AML-193 (cell line): ENCODE measurements at places on chromosomes 4 and X.

GRCh38 chrX:110008011-110008635 is 5.2 kb downstream of the TMEM164 start:
- DNase-seq: no peak

DNA sequence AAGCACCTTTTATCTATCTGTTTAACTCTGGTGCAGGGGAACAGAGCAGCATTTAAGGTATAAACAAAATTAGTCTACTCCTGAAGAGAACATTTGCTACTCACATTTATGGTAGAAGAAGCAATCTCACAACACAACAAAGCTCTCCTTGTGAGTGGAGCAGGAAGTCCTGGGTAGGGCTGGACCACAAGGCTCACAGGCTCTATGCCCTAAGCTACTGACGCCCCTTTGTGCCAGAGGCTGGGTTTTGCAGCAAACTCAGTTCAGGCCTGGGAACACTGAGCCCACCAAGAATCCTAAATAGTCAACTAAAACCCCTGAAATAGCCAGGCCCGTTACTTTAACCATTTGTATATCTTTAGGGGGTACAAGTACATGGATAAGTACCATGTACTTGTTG is 4.7 kb upstream of the ZXDB start:
- DNase-seq: no peak

DNA sequence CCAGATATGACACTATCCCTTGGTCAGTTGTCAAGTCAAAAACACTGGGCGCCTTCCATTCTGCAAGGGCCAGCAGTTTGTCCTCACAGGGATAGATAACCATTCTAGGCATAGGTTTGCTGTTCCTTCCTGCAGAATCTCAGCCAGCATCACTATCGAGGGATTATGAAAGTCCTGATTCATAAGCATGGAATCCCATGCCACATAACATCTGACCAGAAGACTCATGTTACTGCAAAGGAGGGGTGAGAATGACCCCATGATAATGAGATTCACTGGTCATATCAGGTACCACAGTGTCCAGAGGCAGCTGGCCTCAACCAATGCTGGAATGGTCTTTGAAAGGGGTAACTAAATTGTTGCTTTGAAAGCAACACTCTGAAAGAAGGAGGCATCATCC is 84.7 kb downstream of the OTC start:
- DNase-seq: no peak

GRCh38 chrX:41868392-41868977 is 54.9 kb downstream of the CASK start:
- DNase-seq: no peak

DNA sequence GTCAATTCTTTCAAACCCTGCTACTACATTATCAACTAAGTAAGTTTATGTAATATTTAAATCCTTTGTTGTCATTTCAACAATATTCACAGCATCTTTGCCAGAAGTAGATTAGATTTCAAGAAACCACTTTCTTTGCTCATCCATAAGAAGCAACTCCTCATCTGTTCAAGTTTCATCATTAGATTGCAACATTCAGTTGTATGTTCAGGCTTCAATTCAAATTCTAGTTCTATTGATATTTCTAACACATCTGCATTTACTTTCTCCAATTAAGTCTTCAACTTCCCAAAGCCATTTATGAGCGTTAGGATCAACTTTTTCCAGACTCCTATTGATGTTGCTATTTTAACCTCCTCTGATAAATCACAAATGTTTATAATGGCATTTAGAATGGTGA is 66.1 kb downstream of the BMP3 start:
- no peak for DNase-seq

GRCh38 chr4:85362550-85362949 is 112.4 kb upstream of the ARHGAP24 start:
- no peak for DNase-seq

GRCh38 chrX:49102190-49102589 is 21.3 kb downstream of the GPKOW start:
- DNase-seq: no peak

DNA sequence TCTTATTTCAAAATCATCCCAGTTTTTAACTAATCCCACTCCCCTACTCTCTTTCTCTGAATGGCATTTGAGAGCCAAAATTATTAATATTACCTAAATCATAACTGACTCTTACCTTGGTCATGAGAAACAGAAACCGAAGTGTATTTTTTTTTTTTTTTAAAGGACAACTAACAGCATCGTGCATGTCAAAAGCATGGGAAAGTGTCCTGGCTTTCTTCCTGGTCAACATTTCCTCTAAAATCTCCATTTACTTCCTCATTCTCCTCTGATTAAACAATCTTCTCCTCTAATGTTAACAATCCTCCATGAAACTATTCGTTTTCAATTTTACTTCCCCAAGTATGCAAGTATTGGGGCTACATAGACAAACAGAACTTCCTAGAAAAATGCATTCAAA is 2.1 kb upstream of the STS start:
- DNase-seq: no peak

DNA sequence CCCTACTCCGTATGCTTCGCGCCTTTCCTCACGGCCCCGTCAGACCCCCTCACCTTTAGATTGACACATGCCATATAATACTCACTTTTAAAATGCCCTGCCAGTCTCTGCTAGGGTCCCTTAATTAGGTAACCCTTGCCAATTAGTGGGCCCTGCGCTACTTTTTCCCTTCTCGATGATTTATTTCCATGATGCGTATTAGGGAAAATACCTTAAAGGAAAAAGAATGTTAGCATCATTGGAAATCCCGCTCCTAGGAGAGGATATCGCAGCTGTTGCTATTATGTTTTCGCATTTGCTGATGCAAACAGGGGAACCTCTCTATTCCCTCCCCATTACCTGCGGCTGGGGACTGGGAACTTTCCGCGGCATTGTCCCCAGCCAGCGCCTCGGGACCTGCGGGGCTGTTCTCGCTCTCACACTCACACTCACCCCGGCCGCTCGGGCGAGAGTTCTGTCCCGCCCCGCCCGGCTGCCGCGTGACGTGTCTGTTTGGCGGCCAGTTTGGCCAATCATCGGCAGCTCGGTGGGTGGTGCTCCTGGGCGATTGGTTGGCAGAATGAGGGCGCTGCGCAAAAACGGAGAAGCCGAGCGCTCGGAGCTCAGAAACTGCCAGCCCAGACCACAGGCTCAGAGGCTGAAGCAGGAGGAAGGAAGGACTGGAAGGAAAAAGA is at the start of gene PCDH10:
Gene PCDH10 (plus strand): TSS at position 605 of the 674 bp plus-strand sequence. CDS start 847 bp downstream, outside the sequence.
- no peak for DNase-seq

GRCh38 chrX:133638285-133638684 is 223.0 kb upstream of the GPC4 start:
- DNase-seq: no peak

DNA sequence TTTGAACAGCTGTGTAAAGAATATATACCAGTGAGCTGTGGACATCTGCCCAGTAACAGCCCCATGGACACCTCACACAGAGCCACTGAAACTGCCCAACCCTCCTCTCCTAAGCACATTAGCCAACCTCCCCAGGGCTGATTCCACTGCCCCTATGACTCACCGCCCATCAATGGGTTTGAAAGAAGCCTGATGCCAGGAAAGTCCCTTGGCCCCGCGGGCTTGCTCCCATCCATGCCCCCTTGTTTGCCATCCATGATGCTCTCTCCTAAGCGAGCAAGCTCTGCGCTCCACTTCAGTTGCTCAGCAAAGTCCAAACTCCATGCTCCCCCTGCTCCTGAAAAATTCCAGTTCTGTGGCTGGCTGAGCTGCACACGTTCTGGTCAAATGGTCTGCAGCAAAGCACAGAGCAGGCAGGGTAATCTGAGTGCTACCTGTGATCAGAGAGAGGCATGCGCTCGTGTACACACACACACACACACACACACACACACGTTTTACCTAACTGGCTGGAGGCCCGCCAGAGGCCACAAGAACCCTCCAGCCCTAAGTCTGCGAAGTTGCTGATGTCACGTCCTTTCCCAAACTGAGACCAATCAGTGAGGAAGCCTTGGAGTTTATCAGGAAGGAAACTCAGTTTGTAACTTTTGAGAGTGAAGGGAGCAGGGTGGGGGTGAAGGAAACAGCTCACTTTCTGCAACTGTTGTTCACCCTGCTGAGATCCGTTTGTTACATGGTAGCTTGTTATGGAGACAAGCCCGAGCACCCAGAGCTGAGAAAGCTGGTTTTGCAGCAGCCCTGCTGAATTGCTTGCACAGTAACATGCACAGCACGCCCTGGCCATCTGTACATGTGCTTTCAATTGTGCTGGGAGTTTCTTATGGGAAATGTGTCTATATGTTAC is at the start of gene ASB9:
Gene ASB9 (minus strand): TSS at position 466 of the 904 bp plus-strand sequence. CDS start 209 bp downstream, at position 257.
- peak; percentile 55 for DNase-seq

DNA sequence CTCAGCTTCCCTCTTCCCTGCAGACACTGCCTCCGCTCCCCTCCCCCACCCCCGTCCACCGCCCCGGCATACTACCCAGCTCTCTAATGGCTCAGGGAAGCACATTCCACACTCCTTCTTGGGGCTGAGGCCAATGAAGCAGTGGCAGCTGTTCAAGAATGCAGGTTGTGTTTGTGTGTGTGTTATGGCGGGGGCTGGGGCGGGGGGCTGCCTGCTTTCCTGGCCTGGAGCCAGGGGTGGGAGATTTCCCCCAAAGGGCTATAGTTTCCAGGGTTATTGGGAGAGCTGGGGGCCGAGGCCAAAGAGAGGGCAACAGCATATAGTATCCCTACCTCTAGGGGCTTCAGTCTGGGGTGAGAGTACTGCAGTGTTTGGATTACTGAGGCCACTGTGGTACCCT is 149.4 kb downstream of the EFNB1 start:
- DNase-seq: no peak

- no peak for DNase-seq
Observed at GRCh38 chrX:153818571-153819383, 11.6 kb downstream of the PDZD4 start.

- no peak for DNase-seq
Observed at GRCh38 chr4:76309939-76310550, 3.5 kb downstream of the STBD1 start.

DNA sequence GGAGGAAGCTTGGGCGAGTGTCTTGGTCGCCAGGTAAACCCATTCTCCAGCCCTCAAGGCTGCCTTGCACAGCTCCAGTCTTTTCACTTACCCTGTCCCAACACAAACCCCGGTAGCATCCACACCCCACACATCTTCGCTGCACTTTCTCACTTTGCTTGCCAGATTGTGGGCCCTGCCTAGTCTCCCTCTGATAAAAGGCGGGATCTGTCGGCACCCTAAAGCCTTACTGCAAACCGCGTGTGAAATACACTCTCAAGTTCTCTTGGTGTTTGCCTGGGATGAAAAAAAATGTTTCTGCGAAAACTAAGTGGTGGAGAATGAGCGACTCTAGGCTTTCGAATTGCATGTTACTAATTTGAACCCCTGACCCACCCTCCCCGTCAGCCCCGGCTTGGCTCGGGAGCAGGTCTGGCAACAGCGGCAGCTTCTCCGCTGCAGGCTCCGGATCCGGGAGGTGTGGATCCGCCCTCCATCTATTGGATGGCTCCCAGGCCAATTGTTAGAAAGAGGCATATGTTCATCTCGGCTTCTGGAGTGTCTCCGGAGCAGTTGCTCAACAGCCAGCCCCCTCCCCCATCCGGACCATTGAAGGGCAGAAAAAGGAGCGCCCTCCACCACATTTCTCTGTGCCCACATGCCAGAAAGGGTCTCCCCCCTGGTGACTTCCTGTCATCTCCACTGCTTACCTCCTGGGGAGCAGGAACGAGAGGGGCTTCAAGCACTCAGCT is 3.0 kb upstream of the CITED1 start:
- DNase-seq: no peak

DNA sequence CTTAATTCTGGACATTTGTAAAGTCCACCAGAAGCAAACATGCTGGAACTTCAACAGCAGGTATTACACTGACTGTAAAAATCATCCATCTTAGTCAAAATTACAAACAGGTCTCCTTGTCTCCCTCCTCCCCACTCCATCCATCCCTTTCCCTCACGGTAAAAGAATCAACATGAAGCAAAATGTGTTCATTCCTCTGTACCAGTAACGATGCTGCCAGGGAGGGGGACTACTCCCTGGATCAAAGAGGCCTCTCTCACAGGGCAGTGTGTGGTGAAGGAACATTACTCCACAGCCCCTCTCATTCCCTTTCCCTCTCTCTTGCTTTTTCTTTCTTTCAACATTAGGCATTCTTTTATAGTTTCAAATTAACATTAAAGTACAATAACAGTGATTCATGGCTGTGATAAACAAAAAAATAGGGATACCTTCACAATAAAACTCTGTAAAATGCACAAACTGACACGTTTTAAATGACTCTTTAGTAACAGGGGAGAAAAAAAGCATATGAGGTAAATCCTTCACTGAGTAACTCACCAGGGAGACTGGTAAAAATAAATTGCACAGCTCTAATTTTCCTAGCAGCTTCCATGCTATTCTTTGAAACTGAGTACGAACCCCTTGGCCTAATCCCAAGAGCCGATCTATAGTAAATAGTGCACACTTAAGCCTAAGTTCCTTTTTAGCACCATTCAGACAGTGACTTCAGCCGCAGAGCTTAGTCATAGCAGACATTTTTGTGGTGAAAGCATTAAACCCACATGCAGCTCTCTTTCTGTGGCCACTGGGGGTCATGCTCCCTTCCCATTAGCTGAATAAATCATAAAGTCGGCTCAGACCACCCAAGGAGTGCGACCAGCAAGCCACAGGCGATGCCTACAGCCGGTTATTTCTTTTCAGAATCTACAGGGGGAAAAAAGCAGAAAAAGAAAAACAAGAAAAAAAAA is 215.6 kb upstream of the GYPA start:
- no peak for DNase-seq

DNA sequence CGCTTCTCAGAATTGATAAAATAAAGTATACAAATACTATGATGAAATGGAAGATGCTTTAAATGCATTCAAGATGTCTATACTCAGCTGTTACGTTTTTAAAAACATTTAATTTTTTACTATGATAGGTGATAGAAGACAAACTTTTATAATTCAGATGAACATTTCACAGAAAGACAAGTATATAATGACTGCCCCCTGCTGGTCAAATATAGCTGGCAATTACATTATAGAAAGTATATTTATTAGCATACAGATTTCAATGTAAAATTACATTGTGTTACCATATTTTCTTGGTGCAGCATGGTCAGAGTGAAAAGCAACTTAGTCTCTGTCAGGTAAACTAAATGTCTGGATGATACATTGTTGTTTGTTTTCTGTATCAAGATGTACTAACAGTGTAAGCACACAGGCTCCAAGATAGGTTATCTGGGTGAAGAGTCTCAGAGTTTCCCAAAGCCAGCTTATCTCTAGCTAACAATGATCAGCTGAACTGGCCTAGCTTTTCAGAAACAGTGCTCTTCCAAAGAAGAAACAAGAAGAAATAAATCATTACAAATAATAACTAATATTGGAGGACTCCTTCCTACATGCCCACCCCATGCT is 54.1 kb downstream of the SRPX start:
- peak; percentile 25 for DNase-seq

GRCh38 chr4:142567199-142567598 is 278.9 kb downstream of the INPP4B start:
- DNase-seq: no peak

GRCh38 chrX:154437971-154438893 is 1.3 kb downstream of the GDI1 start:
- no peak for DNase-seq
